HuH-7.5 (cell line): ENCODE measurements at places on chromosomes 7 and 10.
A peak's percentile ranks its signal among the peaks of the same experiment; 100 is the strongest.

GRCh38 chr7:29330136-29330535 is 135.6 kb downstream of the CHN2 start:
- no peak for DNase-seq

DNA sequence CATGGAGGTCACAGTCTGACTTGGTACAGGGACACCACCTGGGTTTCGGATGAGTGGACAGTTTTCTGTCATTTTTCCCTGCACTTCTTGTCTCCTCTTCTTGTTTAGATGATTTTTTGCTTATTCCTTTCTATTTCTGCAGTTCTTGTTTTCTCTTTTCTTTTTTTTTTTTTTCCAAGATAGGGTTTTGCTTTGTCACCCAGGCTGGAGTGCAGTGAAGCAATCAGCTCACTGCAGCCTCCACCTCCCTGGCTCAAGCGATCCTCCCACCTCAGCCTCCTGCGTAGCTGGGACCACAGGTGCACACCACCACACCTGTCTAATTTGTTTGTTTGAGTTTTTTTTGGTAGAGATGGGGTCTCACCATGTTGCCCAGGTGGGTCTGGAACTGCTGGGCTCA is 49.7 kb upstream of the RASGEF1A start:
- no peak for DNase-seq

- DNase-seq, result no peak
Measured at GRCh38 chr7:102396710-102397019, 502 bp downstream of the PRKRIP1 start.

DNA sequence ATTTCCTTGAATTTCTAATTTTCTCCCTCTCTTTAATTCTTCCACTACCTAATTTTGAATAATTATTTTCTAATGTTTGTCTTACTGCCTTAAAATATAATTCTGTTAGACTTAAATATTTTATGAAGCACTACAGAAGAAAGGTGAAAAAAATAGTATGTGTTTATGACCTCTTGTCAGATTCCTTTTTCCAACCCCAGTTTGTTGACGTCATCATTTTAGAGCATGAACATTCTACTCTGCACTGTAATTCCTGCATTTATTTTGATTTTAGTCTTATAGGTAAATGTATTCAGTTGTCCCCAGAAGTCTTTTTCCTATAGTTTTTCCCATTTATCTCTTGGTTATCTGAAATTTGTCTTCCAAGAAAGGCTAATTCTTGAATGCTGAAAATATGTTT is 468.1 kb downstream of the SORCS3 start:
- no peak for DNase-seq

- DNase-seq, result no peak
Measured at GRCh38 chr7:91212582-91212981, 51.7 kb upstream of the FZD1 start.

GRCh38 chr10:118689070-118689858 is 65.5 kb downstream of the CACUL1 start:
- DNase-seq, result no peak

- no peak for DNase-seq
Measured at GRCh38 chr7:22435105-22435504, 64.9 kb downstream of the STEAP1B start.

DNA sequence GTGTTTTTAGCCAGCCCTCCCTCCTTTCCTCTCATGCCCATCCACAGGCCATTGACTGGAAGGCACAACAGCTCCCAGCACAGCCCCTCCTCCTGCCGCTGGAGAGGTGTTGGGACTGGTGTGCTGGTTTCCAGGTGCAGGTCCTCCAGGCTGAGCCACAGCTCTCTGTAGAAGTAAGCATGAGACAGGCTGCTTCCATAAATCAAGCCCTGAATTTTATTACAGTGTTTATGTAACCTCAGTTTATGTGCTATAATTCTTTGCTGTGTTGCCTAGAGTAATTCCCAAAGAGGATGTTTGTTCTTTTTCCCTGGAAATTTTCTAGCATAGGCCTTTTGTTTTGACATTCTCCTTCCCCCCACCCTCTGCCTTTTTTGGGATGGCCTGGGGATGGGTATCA is 445.8 kb downstream of the AUTS2 start:
- DNase-seq, result no peak

DNA sequence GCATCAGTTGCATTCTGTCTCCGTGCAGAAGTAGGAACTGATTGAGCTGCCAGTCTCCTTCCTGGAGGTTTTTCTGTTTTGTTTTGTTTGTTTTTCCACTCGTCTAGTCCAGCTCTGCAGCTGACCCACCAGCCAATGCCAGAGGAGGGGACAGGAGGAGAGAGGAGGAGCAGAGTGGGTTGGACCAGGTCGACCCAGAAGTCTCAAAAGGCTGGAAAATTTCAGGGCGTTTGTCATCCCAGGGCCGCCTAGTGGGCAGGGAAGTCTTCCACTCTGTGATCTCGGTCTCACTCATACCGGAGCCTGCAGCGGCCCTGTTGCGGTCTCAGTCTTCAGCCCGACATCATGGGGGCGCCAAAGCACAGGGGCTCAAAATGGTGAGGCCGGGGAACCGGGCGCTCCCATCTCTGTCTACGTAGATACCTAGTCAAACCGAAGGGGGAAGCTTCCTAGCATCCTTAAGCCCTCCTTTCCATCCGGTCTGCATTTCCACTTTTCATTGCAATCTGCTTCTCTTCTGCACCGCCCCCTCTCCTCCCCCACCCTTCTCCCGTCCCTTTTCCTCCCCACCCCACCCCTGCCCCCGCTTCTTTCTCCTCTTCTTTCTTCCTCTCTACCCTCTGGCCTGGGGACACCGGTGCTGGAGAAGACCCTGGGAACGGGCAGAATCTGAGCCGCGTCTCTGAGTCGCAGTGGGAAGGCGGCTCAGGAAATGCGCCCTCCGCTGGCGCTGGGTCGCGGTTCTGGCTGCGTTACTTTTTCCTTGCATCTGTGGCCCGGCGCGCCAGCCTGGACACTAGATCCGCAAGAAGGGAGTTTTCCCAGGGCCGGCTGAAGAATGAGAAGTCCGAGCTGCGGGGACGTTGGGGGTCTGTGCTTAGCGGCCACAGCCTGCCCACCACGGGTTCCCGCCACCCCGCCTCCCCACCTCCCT is 16.2 kb upstream of the PAX2 start:
- peak; percentile 94 for DNase-seq

GRCh38 chr10:90977855-90978486 is 57.1 kb upstream of the ANKRD1 start:
- DNase-seq, result no peak

DNA sequence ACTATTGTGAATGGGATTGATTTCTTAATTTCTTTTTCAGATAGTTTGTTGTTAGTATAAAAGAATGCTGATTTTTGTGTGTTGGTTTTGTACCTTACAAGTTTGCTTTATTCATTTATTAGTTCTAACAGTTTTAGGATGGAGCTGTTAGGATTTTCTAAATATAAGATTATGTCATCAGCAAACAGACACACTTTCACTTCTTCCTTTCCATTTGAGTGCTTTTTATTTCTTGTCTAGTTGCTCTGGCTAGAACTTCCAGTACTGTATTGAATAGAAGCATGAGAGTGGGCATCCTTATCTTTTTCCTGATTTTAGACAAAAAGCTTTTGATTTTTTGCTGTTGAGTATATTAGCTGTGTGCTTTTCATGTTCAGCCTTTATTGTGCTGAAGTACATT is 81.5 kb downstream of the DNAH11 start:
- DNase-seq, result no peak

DNA sequence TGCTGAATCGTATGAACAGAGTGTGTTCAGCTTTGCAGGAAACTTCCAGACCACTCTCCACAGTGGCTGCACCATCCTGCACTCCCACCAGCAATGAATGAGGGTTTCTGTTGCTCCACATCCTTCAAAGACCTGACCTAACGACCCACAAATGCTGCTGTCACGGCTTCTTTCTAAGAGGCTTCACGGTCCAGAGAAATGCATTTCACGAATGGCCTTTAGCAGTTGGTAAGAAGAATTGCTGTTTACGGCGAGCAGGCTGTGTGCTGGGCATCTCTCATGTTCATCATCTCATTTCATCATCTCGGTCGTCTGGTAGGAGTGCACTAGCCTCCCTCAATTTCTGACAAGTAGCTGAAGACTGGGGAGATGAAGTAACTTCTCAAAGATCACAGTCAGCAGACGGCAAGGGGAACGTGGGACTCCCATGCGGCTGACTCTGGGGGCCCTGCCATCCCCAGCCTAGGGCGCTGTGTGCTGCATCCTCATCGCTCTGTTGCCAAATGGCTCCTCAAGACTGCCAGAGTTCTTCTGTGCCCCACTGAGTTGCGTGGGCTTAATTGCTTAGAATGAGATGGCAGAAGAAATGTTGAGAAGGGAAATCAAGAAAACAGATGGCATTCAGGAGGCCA is 72.9 kb downstream of the ADARB2 start:
- no peak for DNase-seq

GRCh38 chr10:116909307-116909706 is 60.0 kb downstream of the ENO4 start:
- no peak for DNase-seq

DNA sequence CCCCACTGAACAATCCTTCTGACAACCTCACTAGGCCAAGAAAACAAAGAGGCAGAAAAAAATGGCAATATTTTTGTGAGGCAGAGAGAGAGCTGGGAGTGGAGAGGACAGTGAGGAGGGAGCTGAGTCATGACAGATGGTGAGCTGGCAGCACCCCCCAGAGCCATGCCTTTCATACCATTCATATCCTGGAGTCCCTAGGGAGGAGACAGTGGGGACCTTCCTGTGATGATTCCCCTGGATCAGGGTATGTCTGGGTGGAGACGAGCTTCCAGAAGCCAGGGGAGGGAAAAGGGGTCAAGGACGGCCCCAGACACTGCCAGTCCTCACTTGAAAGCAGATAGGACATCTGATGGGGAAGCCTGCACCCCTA is 160.5 kb downstream of the ADAM12 start:
- no peak for DNase-seq

DNA sequence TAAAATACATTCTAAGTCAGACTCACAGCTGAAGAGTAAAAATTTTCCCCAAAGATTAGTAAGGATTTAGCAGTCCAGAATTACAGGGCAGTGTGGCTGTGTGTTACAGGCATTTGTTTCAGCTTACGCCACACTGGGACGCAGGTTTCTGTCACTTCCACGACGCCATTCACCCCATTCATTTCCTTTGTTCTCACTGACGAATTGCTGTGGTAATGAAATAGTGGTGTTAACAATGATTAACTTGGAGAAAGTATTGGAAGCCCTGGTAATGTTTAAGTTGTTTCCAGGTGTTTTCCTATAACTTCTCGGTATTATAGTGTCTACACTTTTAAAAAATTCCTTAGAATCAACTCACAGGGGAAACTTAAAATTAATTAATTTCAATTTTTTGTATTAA is 370.9 kb downstream of the SH2D4B start:
- no peak for DNase-seq

- DNase-seq, result no peak
Measured at GRCh38 chr10:96448558-96448957, 65.2 kb downstream of the TLL2 start.

- DNase-seq, result no peak
Measured at GRCh38 chr10:121597504-121598262, 561 bp downstream of the FGFR2 start.

GRCh38 chr7:87223666-87224065 is 4.1 kb upstream of the TMEM243 start:
- no peak for DNase-seq
